ENCODE measurements at places on chromosomes 7 and 10.

DNA sequence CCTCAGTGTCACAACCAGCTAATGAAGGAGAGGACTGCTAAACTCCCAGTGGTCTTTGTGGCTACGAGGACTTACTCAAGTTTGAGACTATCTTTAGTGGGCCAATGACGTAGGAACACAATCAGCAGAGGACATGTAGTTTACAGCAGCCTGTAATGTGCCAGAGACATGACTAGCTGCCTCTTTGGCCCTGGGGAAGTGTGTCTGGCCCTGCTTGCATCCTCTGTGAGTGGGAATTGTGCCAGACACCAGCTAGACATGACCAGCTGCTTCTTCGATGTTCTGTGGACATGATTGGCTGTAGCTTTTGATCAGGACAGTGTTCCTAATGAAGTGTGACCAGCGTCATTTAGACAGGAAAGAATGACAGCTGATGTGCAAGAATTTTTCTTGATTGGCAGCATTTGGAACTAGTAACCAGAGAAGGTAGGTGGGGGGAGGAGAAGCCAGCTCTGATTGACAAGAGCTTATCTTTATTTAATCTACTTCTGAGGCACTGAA, 141.7 kb downstream of the AUTS2 start:
- DNase-seq, result no peak

DNA sequence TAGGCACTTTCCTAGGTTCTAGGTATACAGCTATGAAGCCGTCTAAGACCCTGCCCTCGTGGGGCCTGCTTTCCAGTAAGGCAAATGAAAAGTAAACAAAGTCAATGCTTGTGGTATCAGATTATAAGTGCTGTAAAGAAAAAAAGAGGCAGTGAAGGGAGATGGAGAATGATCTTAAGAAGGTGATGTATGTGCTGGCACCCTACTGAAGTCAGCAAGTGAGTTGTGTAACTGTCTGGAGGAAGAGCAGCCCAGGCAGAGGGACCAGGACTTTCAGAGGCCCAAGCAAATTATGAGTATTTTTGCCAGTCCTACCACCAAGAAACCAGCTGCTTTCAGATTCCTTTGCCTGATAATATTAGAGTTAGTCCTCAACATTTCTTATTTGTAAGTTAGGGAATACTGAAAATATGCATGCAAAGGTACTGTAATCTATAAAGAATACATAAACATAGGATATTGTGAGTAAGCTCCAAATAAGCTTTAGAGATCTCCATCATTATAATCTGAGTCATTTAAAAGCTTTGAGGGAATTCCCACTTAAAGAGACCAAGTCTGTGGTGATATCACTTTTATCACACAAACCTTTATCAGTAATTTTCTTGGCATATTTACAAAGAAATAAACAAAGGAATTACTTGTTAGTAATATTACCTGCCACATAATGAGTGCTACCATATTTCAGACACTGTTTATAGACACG, 329.2 kb upstream of the LRGUK start:
- no peak for DNase-seq

GRCh38 chr10:110323503-110323902, 18.8 kb upstream of the SMNDC1 start:
- no peak for DNase-seq

GRCh38 chr10:61304746-61305145, 148.4 kb downstream of the TMEM26 start:
- no peak for DNase-seq

- DNase-seq, result no peak
Measured at GRCh38 chr7:77543910-77544309, 6.8 kb downstream of the PTPN12 start.

DNA sequence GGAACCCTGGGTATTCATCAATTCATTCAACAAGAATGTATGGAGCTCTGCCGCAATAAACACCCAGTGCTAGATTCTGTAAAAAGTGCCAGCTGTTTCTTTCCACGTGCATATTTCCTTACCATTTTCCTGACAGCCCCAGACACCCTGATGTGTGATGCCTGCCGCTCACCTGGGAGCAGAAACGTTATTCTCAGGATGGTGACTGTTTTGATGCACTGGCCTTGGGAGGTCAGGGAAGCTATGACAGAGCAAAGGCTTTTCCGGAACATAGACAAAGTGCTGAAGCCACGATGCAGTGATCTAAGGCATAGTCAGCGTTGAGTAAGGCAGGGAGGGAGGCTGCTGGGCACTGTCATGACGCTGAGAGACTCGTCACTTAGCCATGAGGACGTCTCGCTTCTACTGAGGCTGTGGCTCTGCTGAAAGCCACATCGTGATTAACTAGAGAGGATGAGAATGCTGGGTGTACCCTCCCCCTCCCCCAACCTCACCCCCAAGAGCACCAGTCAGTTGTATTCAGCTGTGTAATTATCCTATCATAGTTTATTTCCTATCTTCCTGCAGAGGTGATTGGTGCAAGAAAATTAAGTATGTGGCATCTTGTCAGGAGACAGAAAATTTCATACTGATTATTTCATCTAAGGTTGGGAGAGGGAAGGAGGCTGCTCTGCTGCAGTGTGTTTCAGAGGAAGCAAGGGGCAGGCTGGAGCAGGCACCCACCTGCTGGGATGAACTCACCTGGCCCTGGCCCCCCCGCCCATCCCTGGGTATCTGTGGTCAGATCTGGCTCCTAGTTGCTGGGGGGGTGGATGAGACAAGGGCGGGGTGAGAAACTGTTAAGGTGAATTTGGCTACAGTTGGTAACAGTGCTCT, 48.8 kb upstream of the SMNDC1 start:
- DNase-seq, result no peak

GRCh38 chr7:824664-825063, 7.6 kb upstream of the SUN1 start:
- no peak for DNase-seq

DNA sequence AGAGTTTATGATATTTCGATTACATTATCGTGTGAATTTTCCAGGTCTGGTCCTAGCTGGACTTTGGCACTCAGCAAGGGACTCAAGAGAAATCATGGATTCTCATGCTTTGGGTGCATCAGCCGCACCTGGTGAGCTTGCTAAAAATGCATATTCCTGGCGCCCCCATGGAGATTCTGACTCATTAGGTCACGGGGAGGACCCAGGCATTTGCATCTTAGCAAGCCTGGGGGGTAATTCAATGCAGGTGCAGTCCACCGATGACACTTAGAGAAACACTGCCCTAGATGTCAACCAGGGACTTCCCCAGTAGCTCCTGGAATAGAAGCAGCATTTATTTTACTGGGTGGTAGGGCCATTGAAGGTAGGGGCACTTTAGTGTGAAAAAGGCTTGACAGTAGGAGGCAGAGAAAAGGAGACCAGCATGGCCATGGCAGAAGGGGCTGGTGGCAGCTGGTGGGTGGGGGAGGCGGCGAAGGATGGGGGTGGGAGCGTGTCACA, 29.9 kb upstream of the PDCD4 start:
- no peak for DNase-seq

- no peak for DNase-seq
Measured at GRCh38 chr10:71390461-71390835, 6.3 kb upstream of the CDH23 start.

GRCh38 chr7:140189917-140190316, 13.1 kb upstream of the KDM7A start:
- no peak for DNase-seq

- no peak for DNase-seq
Measured at GRCh38 chr7:127979728-127980126, 51.5 kb downstream of the LRRC4 start.

DNA sequence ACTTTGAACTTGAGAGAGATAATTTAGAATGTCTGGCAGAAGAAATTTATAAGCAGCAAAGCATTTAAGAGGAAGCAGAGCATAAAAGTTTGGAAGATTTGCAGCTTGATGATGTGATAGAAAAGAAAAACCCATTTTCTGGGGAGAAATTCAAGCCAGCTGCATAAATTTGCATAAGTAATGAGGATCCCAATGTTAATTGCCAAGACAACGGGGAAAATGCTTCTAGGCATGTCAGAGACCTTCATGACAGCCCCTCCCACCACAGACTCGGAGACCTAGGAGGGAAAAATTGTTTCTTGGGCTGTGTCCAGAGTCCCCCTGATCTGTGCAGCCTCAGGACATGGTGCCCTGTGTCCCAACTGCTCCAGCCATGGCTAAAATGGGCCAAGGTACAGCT, 263.6 kb upstream of the POT1 start:
- DNase-seq, result no peak

DNA sequence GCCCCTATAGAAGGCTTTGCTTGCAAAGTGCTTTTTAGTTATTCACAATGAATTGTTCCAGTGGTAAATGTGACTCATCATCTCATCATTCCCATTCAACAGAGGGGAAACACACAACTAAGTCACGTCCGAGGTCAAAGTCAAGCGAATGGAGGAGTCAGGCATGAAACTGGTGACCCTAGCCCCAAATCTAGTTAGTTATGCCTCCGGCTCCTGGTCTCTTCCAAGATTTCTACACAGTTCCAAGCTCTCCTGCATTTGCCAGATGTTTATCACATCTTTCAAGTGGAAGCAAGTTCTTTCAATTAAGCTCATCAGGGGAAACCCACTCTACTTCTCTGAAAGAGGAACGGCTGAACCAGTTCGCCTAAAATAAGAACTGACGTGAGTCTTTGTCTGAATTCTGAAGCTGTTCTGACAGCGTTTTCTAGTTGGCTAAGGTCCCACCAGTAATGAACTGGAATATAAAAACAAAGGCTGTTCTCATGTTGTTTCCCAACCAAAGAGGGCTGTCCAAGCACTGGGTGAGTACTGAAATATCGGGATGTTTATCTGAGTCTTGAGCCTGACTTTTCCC, 140.9 kb upstream of the NRBF2 start:
- DNase-seq, result no peak

- DNase-seq, result no peak
Measured at GRCh38 chr10:102311025-102311420, 65.7 kb downstream of the GBF1 start.

DNA sequence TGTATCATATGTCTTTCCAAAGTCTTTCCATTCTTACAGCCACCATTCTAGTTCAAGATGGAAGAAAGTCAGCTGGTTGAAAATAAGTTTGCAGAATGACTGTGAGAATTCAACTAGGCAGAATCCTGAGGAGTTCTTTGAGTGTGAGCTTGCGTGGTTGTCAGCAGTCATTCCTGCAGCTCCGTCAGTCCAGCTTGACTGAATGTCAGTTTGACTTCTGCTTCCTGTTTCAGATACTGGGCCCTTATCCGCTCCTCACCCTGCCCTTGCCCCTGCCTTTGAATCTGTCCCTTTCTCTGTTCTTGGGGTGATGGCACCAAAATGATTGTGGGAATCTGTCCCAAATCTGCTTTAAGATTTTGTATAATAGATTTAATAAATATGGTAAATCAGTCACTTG, 27.8 kb downstream of the SLC26A5 start:
- no peak for DNase-seq

DNA sequence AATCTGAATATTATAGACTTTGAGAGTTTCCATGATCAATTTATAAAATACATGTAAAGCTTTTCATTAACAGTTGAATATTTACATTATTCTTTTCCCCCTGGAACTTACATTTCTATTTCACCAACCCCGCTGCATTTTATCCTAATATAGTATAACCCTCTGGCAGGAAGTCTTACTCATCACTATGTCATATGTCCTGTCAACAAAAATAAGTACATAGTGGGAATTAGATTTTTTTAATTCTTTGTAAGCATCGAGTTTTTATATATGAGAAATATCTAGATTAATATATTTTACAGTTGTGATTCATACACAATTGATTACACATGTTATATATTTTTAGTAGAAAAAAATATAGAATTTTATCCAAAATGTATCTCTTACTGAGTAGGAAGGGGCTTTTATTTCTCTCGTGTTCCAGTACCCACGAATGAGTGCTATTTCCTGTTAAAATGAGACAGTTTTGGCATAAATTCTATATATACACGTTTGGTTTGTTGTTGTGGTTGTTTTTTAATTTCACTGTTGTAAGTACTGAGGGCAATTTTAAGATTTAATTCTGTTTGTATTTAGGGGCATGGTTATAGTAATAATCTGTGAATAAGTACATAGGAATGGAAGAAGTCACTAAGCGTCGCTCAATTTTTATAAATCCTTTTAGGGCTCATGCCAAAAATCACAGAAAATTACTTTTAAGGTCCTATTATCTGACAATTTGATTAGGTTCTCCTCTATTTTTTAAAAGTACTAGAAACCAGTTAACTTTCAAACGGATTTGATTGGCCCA, 87.1 kb downstream of the HECW1 start:
- DNase-seq, result no peak

- no peak for DNase-seq
Measured at GRCh38 chr7:1844336-1844950, 174.4 kb downstream of the ELFN1 start.

DNA sequence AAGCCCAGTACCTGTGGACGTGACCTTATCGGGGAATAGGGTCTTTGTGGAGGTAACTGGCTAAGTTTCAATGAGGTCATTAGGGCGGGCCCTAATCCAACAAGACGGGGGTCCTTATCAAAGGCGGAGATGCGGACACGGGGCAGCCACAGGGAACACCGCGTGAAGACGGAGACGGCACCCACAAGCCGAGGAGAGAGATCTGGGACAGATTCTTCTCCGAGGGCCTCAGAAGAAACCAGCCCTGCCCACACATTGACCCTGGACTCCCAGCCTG, 516.9 kb downstream of the DNAJB6 start:
- no peak for DNase-seq

GRCh38 chr7:39919646-39920045, 30.4 kb upstream of the CDK13 start:
- DNase-seq, result no peak

DNA sequence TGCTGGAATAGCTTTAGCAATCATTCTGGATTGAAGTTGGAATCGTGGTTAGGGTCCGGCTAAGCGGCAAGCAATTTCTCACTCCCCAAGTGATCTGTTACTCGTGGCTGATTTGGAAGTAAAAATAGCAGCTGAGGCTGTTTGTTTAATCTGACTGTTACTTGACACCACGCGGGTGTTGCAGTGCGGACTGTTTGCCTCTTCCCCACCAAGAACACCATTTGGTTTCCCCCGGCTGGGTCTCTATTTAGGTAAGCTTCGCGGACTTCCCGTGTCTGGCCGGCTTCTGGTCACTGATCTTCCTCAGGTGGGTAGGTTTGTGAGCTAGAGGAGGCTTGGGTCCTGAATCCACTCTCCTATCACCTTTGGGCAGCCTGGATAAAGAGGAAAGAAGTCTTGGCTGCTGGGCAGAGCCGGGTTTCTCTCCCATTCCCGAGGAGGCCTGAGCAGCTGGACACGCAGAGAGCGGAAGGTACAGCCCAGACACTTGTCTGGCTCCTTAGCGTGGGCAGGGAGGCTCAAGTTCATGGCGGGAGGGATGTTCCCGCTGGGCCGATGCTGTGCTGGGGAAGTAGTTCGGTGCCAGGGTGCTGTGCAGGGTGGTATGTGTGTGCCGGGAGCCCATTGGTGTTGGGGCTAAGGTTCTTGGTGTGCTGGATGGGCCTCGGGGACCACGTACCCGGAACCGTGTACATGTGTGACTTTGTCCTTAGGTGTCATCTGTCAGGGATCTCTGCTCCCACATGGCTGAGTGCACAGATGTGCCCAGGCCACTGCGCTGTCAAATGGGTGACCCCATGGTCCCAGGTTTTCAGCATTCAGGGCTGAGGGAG, at the start of gene C10orf71:
C10orf71 (plus strand) TSS at position 188 of the 833 bp plus-strand sequence. CDS start 23,376 bp downstream, outside the sequence.
- no peak for DNase-seq

DNA sequence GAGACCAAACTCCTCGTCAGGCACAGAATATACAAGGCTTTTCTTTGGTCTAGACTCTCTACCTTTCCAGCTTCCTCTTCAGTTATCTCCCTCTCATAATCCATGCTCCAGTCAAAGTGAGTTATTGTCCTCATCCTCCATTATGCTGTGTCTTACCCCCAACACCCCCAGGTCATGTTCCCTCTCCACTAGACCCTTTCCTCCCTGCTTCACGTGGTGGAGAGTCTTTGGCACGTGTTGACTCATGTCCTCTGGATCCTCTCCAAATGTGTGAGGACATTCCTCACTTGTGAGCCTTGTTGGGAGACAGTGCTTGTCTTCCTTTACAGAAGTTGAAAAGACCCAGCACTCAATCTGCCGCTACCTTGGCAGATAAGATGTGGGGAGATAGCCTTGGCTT, 36.0 kb upstream of the DLD start:
- DNase-seq, result no peak
